ENCODE measurements at places on chromosomes 2 and 18. TPM values are rescaled to one million over a fixed set of nuclear protein-coding genes. Genes with fewer than 3 reads are reported as not detected.

Gene HOXD3
- 0.81 TPM for polyA plus RNA-seq

DNA sequence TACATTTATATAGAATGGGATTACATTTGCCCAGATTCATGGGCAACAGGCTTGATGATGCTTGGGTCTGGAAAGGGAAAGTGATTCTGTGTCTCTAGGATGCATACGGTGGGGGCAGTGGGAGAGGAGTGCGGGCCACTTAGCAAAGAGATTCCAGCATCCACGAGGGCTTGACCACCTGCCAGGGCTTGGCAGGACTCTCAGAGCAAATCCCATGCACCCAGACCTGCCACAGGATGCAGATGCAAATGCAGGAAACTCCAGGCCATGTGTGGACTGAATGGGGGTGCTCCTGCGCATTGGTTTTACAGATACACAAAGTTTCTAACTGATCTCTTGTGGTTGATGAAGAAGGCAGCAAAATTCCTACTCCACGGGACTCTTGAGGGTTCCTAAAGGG, 334.7 kb downstream of the CYRIA start:
- DNase-seq, result no peak

- no peak for DNase-seq
Observed at GRCh38 chr18:2656981-2657512, 1.5 kb downstream of the SMCHD1 start.

Gene KCNK3
- 0.16 TPM for polyA plus RNA-seq

DNA sequence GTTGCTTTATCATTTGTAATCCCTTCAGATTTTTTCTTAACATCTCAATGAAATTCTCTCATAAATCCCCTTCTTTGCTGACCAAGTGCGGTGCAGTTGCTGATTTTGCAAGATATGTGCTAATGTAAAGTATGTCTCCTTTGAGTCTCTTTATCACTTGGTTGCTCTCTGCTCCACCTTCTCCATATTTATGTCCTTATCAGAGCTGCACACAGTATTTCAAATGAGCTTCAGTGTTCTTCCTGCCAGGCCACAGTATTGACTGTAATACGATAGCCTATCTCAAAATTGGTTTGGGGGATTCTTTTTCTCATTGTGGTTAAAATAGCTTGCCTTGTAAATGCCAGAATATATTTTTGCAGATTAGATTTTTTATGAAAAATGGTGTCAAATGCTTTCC, 32.2 kb downstream of the MAIP1 start:
- DNase-seq, result no peak

- DNase-seq, result no peak
Observed at GRCh38 chr2:135203944-135204343, 151.9 kb downstream of the RAB3GAP1 start.
